ENCODE measurements at places on chromosomes 7 and 10.

DNA sequence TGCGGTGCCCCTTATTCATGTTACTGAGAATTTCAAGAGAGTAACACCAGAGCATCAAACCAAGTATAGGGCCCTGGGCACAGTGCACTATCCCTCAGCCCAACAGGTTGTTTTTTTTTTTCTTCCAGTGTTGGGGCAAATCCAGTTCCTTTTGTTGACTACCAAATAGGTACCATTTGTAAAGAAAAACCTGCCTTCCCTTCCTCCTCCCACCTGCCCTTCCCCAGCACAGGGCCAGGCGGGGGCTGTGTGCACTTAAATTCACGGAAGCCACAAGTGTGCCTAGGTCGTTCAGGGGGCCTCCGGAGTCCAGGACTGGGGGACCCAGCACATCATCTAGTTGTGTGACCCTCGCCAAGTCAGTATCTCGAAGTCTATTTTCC, 595 bp upstream of the SFXN4 start:
- DNase-seq, result no peak

DNA sequence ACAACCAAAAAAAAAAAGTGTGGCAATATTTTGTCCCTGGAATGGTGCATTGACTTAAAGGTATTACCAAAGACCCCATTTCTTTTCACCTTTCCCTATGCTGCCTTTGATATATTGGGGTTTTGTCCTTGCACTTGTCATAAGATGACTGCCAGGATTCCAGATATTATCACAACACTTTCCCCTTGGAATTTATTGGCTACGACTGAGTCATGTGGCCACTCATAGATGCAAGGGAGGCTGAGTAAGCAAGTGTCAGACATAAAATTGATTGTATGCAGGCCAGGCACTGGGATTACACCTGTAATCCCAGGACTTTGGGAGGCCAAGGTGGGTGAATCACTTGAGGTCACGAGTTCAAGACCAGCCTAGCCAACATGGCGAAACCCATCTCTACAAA, 83.6 kb downstream of the PPP1R3C start:
- DNase-seq, result no peak

DNA sequence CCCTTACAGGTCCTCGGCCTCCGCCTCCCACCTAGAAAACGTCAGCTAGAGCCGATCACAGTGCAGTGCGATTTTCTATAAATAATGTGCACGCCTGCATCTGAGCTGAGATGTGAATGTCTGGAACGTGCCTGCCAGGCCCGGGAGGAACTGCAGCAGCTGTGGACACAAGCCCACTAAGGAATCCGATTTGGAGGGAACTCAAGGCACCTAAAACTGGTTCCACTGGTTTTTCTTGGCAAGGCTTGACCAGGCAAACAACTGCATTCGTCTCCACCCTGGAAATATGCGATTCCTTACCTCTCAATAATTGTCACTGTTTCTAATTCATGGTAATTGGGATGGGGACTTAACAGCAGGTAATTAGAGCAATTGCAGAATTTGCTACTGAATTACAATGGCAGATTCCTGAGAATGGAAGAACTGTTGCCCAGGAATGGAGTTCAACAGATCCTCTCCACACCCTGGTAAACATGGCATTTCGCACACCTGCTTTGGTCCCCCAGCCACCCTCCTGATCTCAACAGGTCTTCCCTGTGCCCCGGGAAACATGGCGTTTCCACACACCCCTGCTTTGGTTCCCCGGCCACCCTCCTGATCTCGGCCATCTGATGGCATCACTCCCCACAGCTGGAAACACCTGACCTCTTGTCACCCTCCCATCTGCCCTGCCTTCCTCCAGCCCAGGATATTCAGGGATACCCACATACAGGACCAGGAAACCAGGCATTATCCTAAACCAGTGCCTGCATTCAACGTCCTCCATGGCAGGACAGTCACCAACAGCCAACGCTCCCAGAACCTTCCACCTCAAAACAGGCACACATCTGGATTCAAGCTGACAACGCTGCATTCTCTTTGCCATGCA, 76.0 kb downstream of the DIP2C start:
- no peak for DNase-seq

DNA sequence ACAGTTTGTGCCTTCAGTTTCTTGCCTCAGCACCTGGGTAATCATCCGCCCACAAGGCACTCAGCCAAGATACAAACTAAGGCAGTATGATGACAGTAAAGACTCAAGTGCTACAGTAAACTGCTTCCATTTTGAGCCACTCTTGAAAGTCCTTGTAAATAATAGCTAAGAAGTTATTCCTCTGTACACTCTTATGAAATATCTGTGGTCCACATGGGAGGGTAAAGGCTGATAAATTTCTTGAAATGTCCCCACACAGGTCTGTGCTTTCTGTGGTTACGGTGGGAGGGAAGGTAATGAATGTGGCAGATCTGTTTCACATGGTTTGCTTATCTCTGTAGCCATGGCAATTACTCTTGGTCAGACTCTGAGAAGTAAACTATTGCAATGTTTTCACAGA, 551.0 kb upstream of the ZWINT start:
- no peak for DNase-seq

DNA sequence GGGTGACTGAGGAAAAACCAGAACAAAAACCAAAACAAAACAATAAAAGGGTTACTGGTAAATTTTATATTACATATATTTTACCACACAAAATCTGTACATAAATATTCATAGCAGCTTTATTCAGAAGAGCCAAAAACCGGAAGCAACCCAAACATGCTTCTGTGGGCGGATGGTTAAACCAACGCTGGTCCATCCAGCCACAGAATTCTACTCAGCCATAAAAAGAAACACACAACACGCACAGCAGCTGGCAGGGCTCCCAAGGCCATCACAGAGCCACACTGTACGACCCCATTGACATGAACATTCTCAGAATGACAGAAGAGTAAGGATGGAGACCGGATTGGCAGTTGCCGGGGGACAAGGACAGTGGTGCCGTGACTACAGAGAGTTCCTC, 83.6 kb downstream of the PROSER2 start:
- no peak for DNase-seq
